ENCODE measurements at places on chromosomes 12 and 14.

GRCh38 chr12:89573051-89573810 lies 47.4 kb upstream of the POC1B start:
- no peak for DNase-seq

DNA sequence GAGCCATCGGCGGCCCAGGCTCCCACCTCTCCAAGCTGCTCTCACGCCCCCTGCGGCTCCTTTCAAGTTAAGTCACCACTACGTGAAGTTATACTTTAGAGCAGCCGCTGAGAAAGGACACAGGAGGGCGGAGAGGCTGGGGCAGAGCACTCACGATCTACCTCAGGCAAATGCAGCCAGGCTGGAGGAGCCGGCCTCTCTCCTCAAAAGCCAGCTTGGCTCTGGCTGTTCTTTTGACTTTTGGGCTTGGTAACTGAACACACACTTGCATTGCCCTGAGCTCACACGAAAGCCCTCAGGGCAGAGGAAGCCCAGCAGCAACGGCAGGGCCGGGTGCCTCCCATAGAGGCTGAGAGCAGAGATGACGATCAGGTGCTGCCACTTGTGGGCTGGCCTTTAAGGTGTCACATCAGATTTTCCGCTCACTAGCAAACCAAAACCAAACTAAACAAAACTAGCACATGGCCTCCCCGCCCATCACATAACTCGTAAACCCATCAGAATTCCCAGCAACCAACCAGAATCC lies 75.2 kb downstream of the PITPNM2 start:
- peak; percentile 67 for DNase-seq

- DNase-seq, result no peak
These were observed 24.5 kb downstream of the FIGNL2 start for GRCh38 chr12:51823875-51824565.

DNA sequence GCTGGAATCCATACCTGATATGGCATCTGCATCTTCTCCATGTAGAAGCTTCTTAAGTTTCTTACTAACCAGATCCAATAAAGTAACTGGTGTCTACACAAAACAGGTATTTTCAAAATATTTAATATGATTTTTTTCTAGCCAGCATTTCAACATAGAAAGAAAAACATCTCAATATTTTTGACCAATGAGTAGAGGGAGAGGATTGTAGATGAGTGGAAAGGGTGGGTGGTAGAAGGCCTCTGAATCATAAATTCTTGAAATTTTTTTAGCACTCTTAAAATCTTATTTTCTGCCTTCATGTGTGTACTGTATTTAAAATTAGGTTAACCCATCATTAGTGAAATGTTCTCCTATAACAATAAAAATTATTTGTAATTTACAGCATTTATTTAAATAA lies 18.0 kb downstream of the DEPDC4 start:
- DNase-seq, result no peak

- no peak for DNase-seq
These were observed 43.8 kb upstream of the PNMA1 start for GRCh38 chr14:73757876-73758391.

DNA sequence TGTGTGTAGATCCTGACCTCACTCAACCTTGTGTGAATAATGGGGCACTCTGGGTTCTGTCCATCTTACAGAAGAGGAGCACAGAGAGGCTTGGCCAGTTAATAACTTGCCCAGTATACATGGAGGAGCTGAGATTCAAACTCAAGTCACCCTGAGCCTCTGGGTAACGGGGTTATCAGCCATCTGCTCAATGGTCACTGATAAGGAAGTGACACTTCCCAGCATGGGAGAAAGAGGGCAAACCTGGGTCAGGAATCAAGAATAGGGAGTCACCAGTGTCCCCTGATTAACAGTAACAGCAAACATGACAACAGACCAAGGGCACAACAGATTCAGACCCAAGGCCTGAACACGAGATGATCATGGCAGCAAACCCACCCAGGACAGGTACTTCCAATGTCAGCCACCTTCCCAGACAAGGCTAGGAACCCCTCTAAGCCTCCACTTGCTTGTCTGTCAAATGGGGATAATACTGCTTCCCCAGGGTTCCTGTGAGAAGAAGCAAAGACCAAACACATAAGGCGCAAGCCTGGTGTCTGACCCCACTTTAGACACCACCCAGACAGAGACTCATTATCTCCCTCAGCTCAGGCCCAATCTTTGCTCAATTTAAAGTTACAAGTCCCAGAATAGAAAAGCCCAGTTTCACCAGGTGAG lies 3.6 kb downstream of the CCDC85C start:
- no peak for DNase-seq

DNA sequence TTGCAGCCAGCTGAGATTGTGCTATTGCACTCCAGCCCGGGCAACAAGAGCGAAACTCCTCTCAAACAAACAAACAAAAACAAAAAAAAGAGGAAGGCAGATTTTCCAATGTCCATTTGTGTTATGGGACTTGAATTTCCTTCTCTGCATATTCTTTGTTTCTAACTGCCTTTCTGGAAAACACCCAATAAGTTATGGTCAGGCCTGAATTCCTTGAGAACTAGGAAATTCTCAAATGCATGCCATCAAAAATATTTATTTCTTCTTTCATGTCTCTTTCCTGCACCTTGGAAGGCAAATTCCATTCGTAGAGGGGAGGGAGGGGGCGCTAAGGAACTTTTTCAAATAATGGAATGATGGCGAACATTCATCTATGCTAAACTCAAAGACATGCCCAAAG lies 117.6 kb upstream of the TMCC3 start:
- DNase-seq, result no peak
